ENCODE measurements at places on chromosomes 2 and 18.

DNA sequence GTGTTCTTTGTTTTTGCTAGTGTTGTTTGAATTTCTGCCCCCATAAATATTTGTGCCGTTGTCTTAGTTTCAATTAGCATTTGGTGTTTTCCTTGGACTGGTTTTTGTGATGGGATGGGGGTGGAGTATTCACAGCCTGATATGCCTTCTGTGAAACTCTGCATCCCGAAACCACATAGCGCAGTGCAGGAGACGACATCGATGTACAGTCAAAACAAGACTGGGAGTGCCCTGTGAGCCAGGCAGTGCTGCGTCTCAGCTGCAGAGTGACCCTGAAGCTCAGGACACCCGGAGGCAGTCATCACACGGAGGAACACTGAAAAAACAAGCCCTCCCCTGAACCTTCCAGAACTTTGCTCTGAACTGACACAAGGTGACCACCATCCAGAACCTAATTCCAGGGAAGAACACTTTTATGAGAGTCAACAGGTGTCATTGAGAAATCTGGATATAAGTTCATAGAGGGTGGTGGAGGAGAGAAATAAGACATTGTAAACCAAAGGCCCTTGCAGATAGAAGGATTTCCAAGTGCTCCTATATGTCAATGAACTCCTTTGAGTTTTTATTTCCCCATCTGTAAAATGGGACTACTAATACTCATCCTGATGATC, 61.2 kb upstream of the CABLES1 start:
- no peak for DNase-seq

GRCh38 chr2:726169-726568, 49.0 kb upstream of the TMEM18 start:
- no peak for DNase-seq

GRCh38 chr2:64029116-64029665, 10.0 kb upstream of the VPS54 start:
- DNase-seq = peak; percentile 69

DNA sequence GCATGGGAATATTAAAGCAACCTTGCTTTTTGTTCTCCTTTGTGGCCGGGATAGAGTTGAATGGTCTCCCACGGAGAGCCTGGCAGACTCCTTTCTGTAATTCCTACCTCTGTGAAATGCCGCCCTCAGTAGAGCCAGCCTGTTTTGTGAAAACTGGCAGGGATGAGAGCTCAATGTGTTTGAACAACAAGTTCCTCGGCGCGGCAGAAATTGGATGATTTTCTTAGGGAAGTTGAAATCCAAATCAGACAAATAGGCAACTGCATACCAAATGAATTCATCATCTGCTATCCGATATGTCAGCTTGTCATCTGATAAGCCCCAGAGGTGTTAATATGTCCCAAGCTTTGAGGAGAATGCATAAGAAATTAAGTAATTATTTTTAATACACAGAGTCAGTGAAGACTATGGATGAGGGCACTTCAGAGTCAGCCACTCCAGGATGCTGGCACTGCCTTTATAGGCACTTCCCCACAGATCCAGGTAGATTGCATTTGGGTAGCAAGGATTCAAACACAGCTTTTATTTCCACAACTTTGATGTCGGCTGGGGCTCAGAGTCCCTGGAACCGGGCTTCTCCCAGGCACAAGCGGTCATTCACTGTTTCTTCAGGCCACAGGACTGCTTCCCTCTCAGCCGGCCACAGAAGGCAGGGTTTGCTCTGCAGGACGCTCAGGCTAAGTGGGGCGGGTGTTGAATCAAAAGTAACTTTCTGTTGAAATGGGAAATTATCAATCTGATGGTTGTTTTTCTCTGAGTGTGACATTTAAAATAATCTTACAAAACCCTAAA, 82.8 kb upstream of the REV1 start:
- DNase-seq = peak; percentile 62

DNA sequence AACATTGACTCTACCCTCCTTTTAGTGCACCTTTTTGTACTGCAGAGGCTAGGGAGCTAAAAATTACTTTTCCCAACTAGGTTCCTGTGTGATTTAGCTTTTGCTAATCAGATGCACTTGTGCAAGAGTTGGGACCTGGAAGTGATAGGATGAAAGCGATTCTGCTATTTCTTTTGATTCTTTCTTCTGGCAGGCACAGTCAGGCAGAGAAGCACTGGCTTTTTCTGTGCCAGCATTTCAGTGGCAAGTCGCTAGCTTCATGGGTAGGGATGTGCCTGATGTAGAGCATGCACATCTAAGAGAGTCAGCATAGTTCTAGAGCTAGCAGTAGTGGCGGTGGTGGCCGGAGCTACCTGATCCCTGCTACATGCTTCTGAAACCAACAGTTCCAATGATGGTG, 89.8 kb downstream of the MDH1 start:
- DNase-seq = no peak

- peak; percentile 61 for DNase-seq
Observed at GRCh38 chr18:13216092-13216582, 2.4 kb upstream of the LDLRAD4 start.

DNA sequence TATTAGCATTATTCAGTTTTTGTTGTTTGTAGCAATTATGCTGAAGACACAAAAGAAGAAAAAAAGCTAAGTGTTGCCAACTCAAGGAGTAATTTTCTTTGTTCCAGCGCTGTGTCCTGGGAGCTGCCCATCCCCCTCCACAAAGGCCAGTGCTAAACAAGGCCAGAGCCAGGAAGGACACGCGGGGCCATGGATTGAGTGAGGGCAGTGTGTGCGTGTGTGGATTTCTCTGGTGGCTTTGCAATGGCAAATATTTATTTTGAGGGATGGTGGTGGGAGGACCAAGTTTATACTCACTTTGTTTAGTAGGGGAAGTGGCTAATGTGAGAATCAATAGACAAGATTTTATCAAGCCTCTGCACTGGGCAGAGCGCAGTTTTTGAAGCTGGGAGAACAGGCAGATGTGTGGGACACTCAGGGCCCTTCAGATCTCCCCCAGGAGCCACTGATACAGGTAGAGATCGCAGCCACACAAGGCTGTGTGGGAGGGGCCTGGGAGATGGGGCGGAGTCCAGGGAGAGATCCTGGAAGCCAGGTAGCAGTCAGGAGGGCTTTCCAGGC, 11.4 kb downstream of the AGAP1 start:
- DNase-seq = peak; percentile 18

- DNase-seq = no peak
Observed at GRCh38 chr2:240585101-240585500, 1.4 kb upstream of the CAPN10 start.

DNA sequence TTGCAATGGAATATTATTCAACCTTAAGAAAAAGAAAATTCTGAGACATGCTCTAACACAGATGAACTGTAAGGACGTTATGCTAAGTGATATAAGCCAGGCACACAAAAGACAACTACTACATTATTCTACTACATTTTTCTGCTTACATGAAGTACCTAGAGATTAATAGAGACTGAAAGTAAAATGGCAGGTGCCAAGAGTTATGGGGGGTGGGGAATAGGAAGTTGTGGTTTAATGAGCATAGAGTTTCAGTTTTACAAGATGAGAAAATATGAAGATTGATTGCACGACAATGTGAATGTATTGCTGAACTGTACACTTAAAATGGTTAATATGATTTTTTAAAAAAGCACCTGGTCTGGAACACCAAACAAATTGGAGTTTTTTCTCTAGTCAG, 1231.6 kb upstream of the DDX18 start:
- DNase-seq = no peak

- no peak for DNase-seq
Observed at GRCh38 chr18:59624369-59624765, 72.9 kb downstream of the CCBE1 start.

GRCh38 chr2:157751462-157752058, 122.9 kb upstream of the ACVR1C start:
- DNase-seq = no peak

- DNase-seq = peak; percentile 28
Observed at GRCh38 chr2:179538406-179539123, 273.9 kb upstream of the SESTD1 start.

GRCh38 chr18:11857177-11857887, 6.1 kb downstream of the CHMP1B start:
- no peak for DNase-seq

- no peak for DNase-seq
Observed at GRCh38 chr2:54274781-54275242, 18.8 kb upstream of the TSPYL6 start.

DNA sequence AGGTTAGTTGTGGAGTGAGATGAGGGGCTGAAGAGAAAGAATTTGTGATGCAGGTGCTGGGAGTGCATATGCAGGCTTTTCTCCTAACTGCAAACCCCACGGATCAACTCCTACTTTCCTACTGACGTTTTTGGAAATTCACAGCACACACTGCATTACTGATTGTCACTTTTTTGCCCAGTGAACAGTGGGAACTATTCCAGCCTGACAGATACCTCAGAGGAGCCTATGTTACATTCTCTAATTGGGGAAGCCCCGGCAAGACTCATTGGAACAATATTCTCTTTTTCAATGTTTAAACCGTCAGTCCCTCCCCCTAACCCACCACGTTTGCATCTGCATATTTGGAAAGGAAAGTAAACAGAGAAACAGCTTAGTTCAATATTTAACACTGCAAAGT, 126.2 kb downstream of the DPP4 start:
- DNase-seq = no peak

DNA sequence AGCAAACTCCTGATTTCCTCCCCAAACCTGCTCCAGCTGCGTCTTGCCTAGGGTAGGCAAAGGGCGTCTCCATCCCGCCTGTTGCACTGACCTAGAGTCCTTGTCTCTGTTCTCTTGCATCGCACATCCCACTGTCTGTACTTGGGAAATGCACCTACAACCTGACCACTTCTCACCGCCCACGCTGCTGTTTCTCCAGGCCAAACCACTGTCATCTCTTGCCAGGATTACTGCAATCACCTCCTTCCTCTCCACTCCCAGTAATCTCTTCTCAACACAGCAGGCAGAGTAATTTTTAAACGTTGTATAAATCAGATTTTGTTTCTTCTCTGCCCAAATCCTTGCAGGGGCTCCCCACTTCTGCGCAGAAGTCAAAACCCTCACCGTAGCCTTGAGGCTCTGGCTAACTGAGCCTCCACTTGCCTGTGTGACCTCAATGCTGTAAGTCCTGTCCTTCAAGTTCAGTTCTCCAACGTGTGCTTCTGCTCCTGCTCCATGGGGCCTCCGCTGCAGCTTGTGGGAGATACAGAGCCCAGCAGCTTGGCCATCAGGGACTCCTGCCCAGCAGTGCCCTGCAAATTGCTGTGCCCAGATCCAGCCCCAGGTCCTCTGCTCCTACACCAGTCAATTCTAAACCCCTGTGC, 27.7 kb upstream of the SEMA4C start:
- DNase-seq = no peak

DNA sequence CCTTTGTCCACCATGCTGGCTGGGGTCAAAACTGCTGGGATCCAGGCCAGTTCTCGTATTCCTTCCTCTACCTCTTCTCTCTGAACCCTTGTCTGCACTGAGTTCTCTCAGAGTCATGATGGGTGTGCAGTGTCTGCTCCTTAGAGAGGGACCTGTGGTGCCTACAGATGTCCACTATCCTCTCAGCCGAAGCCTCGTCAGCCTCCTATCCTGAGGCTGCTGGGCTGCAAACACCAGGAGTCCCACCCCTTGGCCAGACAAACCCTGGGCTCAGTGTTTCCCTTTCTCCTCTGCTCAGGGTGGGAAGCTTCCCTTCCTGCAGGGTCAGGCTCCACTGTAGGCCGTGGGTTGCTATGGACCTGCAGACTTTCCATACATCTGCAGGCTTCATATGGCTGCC, 2.3 kb downstream of the INPP5D start:
- no peak for DNase-seq

- DNase-seq = peak; percentile 38
Observed at GRCh38 chr18:63197246-63197869, 122.2 kb downstream of the BCL2 start.

- DNase-seq = no peak
Observed at GRCh38 chr18:74171910-74172606, 23.7 kb downstream of the TIMM21 start.

DNA sequence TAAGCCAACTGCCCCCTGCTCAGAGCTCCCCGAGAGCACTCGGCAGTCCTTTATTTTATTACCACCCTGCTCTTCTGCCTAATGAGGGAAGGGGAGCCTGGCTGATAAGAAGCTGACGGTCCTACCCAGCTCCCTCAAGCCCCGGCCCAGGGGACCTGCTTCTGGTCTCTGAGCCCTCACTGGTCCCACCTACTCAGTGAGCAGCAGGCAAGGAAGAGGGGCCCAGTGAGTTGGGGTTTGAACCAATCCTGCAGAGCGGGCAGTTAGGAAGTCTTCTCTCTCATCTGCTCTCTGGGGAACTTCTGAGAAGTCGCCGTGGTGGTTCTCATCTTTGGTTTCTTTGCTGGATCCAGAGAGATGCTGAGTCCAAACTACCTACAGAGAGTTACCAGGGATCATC, 218.9 kb downstream of the NDUFA10 start:
- no peak for DNase-seq

DNA sequence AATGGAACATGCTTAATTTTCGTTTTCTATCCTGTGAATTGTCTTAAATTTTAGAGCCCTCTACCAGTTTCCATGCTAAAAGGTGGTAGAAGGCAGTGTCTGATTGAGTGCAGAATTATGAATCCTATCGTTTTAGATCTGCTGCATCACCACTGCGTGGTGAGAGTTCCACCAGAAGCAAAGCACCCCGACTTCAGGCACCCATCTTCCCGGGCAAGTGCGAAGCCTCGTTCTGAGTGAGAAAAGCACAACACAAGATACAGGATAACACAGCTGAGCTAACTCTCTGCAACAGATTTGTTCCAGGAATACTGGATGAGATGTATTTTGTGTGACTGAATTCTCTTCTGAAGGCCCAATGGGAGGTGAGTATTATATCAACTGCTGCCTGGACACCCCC, 471.5 kb downstream of the EIPR1 start:
- no peak for DNase-seq

GRCh38 chr2:30072250-30072842, 74.5 kb upstream of the YPEL5 start:
- DNase-seq = peak; percentile 64

- no peak for DNase-seq
Observed at GRCh38 chr2:1230155-1230893, 182.9 kb upstream of the TPO start.

DNA sequence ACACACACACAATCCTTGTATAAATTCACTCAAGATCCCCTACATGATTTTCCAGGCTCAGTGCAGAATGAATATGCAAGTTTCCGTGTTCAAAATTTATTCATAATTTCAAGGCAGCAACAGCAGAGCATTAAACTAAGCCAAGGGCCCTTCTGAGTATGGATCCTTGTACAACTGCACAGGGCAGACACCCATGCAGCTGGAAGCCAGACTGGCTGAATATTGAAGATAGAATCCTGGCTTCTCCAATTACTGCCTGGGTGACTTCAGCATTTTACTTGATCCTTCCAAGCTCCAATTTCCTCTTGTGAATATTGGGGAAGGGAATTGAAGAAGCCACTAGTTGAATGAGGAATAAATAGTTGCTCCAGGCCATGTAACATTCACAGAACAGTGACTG, 267.9 kb upstream of the REG3G start:
- no peak for DNase-seq

Data from NCI-H1417 (cell line).